ENCODE measurements at places on chromosomes 6 and 20. TPM values are rescaled to one million over a fixed set of nuclear protein-coding genes. Genes with fewer than 3 reads are reported as not detected.

The CST7 gene
- 51.6 TPM for total RNA-seq

The ENPP4 gene
- 5.1 TPM for total RNA-seq

The PCK1 gene
- total RNA-seq, result not detected

The CDH26 gene
- total RNA-seq, result 1.0 TPM

The BNIP5 gene
- not detected for total RNA-seq

The CLPSL1 gene
- total RNA-seq, result not detected

The SLC35D3 gene
- not detected for total RNA-seq
